ENCODE measurements at places on chromosomes 6 and 20.

DNA sequence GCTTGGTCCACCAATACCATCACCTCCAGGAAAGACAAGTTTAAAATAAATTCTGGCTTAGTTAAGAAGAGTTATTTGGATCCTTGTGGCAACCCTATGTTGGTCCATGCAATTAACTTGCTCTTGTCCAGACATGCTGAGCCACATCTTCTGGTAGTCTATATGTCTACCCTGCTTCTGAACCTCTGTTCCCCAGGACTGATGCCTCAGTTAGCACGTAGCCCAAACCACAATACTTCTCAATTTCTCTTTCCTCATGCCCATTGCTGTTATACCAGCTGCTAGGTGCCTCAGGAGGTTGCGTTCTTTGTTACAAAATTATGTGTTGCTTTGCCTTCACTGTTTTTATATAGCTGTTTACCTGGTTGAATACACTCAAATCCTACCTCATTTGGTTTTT, 116.4 kb upstream of the KCNQ5 start:
- no peak for DNase-seq

GRCh38 chr6:43468748-43469681, 8.4 kb upstream of the TJAP1 start:
- no peak for DNase-seq

DNA sequence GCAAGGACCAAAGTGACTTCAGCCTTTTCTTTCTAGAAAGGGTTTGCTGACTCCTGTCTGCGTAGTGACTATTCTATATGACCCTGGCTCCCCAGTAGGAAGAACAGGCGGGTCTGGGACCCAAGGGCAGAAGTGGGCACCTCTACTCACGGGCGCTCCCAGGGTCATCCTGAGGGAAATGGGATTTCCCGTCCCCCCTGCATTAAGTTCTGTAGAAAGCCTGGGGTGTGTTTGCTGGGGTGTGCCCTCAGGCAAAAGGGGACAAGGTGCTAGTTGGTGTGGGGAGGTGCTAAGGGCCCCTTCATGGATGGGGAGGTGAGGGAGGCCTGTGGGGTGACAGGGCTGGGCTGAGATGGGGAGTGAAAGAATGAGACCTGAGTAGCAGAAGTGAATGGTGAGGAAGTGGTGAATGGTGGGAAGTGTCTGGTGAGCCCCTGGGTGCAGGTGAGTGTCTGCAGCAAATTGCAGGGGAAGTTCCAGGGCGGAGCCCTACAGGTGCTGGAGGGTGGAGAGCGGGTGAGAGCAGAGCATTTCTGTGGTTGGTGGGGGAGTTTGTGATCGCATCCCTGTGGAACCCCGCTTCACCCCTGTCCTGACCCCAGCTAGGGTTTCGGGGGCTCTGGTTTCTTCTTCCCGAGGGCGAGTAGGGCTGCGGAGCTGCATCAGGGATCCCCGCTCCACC, 21.1 kb downstream of the RAET1L start:
- DNase-seq = no peak

- no peak for DNase-seq
These were observed 12.1 kb downstream of the ACSS2 start for GRCh38 chr20:34888468-34888867.

GRCh38 chr6:84599991-84600390, 164.4 kb downstream of the TBX18 start:
- DNase-seq = no peak

DNA sequence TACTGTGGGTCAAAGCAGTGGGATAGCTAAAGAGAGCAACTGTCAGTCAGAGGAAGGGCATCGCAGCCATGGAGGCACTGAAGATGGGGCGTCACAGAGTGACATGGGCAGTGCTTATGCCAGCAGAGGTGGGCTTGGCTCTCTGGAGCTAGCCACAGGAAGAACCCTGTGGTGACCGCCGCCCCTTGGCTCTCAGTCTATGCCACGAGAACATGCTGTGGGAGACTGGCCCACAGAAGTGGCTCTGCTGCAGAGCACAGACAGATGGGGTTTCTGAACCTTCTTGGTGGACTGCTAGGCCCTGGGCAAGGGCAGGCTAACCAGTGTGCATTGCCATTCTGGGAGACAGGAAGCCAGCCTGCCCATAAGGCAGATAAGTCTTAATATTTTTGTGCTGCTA, 290.0 kb upstream of the SUPT3H start:
- no peak for DNase-seq

GRCh38 chr6:68082086-68082485, 553.0 kb upstream of the ADGRB3 start:
- no peak for DNase-seq

Measured in GM18507 (cell line).